Activated CD4-positive, alpha-beta T cell treated with anti-CD3 and anti-CD28 coated beads for 1 hour (primary cell): ENCODE measurements at places on chromosomes 4 and X.

- no peak for DNase-seq
Observed at GRCh38 chr4:68372588-68372987, 22.7 kb upstream of the YTHDC1 start.

- DNase-seq, result no peak
Observed at GRCh38 chr4:133355633-133356032, 206.5 kb downstream of the PCDH10 start.

DNA sequence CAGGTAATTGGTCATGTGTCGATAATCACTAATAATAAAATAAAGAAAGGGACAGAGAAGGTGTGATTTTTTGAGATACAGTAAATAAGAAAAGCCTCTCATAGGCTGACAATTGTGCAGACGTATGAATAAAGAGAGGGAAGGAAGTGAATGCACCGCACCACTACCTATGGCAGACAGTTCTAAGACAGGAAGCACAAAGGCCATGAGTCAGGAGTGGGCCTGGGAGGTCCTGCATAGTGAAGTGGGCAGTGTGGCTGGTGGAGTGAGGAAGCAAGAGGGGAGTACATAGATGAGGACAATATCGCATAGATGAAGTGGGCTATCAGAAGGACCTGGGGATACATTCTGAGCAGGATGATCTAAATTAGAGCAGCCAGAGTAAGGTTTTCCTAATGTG, 75.6 kb downstream of the BMP3 start:
- DNase-seq, result no peak

- DNase-seq, result no peak
Observed at GRCh38 chr4:21893136-21893535, 55.4 kb downstream of the KCNIP4 start.

DNA sequence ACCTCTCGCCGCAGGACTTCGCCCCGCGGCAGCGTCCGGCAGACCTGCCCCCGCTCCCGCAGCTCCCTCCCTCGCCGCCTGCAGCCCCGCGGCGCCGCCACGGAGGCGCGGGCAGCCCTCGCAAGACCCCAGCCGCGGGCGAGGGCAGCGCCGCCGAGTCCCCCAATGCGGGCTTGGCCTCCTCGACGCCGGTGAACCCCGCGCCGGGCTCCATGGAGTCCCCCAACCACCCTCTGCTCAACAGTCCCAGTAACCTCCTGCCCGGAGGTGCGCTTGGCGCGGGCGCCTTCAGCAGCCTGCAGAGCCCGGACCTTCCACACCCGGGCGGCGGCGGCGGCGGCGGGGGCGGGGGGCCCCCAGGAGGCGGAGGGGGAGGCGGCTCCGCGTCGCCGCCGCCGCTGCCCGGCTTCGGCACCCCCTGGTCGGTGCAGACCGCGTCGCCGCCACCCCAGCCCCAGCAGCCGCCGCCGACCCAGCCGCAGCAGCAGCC, 1.2 kb downstream of the CPEB2 start:
- peak; percentile 47 for DNase-seq

DNA sequence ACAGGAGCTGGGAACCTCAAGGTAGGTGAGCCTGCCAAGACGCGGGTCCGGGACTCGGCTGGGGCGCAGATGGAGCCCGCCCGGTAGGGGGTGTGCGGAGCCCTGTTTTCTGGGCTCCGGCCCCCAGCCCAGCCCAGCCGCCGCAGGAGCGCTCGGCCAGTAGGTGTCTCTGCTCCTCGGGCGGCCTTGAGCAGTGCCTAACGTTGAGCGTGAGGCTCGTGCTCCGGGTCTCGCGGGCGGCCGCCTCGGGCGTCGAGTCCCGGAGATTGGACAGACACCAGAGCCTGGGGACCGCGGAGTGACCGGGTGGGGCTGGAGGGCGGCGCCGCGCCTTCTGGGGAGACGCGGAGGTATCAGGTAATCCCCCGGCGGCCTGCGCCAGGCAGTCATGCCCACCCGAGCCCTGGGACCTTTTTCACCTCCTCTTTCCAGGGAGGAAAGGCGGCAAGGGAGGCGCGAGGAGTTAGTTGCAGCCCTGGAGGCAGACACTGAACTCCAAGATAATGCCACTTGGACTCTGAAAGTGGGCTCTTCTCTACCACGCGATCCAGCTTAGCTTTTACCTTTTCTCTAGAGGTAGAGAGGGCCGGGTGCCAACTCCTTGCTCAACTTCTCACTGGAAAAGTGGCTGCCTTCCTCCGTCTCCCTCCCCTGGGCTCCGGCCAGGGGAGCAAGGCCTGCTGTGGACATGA, 14.5 kb upstream of the FGG start:
- DNase-seq, result peak; percentile 24

DNA sequence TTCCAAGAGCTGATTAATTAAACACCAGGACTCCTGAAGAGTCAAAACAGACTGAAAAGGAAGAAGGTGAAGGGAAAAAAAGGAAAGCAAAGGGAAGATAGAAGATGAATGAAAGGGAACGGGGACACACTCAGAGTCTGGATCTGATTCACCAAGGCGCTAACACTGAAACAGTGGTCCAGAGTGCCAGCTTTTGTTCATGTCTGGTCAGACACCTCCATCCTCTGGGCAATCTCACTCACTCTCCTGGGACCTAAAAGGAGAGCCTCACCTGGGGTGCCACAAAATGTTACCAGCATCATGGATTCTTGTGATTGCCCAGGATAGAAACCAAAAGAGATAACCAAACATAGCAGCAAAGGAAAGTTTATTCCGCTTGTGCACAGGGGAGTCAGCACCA, 120.3 kb upstream of the AFF2 start:
- no peak for DNase-seq

DNA sequence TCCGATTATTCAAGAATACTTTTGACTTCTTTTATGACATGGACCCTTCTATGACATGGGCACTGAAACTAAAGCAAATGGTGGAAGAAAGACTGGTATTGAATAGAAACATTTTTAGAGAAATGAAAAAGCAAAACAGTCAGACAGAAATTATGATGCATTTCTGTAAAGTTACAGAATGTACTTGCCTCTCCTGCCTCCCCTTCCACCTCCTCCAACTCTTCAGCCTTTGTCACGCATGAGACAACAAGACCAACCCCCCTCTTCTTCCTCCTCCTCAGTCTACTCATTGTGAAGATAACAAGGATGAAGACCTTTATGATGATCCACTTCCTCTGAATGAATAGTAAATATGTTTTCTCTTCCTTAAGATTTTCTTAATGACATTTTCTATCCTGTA, 46.3 kb upstream of the HUWE1 start:
- DNase-seq, result no peak

GRCh38 chrX:119093991-119094735, 21.4 kb downstream of the CT47C1 start:
- DNase-seq, result no peak

GRCh38 chr4:67765928-67766327, 11.7 kb upstream of the GNRHR start:
- no peak for DNase-seq

- peak; percentile 76 for DNase-seq
Observed at GRCh38 chrX:12949927-12950656, 24.8 kb upstream of the TMSB4X start.

- DNase-seq, result no peak
Observed at GRCh38 chr4:117560329-117560728, 474.0 kb upstream of the NDST3 start.

- DNase-seq, result no peak
Observed at GRCh38 chr4:150867148-150867547, 147.9 kb downstream of the LRBA start.

- DNase-seq, result no peak
Observed at GRCh38 chr4:149645790-149646189, 169.9 kb downstream of the IQCM start.

DNA sequence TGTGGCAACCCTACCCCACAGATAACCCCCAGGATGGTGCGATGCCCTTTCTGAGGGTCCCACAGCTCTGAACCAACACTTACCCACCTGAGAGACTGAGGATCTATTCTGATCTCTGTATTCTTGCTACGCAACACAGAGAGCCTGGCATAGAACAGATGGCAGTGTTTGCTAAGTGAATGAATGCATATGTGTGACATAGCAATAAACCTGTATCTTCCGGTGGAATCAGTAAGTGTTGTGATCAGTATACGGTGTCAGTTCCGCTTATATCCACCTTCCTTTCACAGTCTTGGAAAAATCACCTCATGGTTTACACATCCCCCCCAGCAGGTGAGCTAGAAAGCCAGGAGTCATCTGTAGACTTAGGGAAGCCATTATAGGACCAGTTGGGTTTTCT, 5.9 kb upstream of the HSD17B10 start:
- no peak for DNase-seq

GRCh38 chr4:16867827-16868226, 30.6 kb downstream of the LDB2 start:
- DNase-seq, result no peak

GRCh38 chr4:26723216-26723615, 137.4 kb upstream of the STIM2 start:
- DNase-seq, result no peak

GRCh38 chr4:98639523-98639922, 18.9 kb downstream of the TSPAN5 start:
- DNase-seq, result no peak

- DNase-seq, result no peak
Observed at GRCh38 chr4:126687655-126688358, 945.0 kb upstream of the INTU start.

GRCh38 chr4:139208404-139208945, 31.5 kb upstream of the ELF2 start:
- no peak for DNase-seq

GRCh38 chr4:189613207-189613606, 327.5 kb upstream of the FRG1 start:
- DNase-seq, result no peak

GRCh38 chr4:150664935-150665334, 83.0 kb downstream of the MAB21L2 start:
- no peak for DNase-seq

- DNase-seq, result no peak
Observed at GRCh38 chrX:118864063-118864635, 40.5 kb downstream of the ZCCHC12 start.

- no peak for DNase-seq
Observed at GRCh38 chr4:39664828-39665731, 26.4 kb upstream of the SMIM14 start.

- DNase-seq, result no peak
Observed at GRCh38 chrX:121546317-121546716, 498.9 kb downstream of the GLUD2 start.

GRCh38 chrX:154719132-154719675, 31.7 kb downstream of the GAB3 start:
- DNase-seq, result peak; percentile 13

- no peak for DNase-seq
Observed at GRCh38 chr4:139605516-139605915, 49.5 kb upstream of the SETD7 start.

DNA sequence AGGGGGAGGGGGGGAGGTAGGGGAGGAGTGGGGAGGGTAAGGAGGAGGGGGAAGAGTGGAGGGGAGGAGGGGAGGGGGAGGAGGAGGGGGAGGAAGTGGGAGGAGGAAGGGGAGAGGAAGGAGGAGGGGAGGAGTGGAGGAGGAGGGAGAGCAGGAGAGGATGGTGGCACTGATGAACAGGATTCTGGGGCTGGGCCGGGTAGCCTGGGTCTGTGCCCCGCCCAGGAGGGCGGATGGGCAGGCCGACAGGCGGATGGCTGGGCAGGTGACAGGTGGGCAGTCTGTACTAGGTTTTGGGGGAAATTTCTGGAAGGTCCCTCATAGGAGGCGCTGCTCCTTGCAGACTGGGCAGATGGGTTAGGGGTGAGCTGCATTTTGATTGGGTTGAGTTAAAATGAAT, 66.0 kb upstream of the ADRA2C start:
- no peak for DNase-seq

GRCh38 chr4:153204247-153204671, at the start of gene TRIM2:
TSS of gene TRIM2 (plus strand) at chr4:153204443. CDS start at chr4:153204531, 88 bp downstream.
- no peak for DNase-seq

DNA sequence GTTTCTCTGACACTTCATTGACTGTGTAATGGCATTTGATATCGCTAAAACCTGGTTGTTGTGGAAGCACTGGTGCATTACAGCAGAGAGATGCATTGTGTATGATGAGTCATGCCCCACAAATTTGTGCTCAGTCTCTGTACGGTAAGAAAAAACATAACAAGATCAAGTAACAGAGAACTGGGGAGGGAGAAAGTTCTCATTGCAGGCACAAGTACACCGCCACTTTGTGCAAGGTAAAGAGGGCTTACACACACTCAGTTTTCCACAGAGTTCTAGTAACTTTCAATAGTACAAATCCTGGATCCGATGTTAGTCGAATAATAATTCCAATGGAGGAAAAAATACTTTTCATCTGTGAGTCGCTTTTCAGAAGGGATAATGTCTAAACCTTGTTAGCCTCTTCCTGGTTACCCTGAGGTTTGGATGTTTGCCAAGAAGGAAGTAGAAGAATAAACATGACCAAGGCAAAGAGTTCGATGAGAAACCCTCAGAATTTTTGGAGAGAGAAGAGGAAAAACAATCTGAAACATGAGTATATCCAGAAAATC, 512.5 kb upstream of the SLIT2 start:
- no peak for DNase-seq

DNA sequence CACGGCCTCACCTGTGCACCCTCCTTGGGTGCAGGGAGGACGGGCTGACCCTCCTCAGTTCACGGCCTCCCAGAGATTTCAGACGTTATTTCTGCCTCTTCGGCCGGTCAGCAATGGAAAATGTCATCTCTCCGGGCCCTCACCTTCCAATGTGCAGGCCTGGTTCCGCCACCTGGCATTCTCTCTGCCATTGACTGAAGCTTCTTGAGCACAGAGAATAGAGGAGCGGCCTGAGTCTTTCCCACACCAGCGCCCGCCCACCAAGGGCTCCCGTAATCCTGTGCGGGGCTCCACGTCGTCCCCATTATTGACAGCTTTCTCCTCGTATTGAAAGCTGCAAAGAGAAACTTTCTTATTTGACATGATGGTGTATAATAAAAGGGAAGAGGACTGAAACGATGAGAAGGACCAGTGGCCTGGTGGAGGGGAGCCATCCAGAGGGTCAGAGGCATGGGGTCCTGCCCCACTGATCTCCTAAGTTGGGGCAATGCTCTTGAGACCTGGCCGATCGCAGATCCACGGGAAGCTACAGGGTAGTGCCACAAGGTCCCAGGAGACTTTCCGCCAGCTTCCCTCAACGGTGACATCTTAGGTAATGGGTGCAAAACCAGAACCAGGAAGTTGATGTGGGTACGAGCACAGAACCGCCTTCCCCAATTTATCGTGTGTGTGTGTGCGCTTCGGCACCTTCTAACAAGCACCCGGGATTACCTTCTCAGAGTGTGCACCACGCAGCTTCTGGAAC, 20.6 kb downstream of the HTRA3 start:
- no peak for DNase-seq

DNA sequence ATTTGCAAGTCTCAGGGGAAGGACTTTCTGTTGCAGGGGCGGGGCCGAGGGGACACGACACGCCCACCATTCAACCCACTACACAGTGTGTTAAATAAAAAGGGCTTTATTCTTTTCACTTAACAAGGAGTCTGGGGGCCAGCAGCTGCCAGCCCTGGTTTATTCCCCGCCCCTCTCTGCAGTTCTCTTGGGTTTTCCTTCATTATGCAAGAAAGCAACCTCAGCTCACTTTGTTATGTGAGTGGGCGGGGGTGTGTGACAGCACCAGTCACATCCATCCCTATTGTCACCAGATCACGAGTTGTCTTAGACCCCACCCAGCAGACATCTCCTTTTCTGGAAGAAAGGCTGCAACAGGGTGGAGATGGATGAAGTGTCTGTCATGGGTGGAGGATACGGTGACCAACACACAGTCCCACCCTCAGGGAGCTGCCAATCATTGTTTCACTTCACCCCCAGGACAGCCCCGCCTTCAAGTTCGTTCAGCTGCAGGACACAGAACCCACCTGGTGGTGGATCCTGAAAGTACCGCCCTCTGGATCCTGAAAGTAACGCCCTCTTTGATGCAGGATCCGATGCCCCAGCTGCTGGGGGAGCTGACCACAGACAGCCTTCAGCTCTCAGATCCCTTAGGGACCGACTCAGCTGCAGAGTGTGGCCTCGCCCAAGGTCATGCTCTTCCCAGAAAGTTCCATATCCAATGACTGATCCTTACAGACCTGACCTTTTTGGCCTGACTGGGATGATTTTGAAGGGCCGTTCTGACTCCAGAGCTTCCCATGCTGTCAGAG, 79.6 kb downstream of the SMIM20 start:
- DNase-seq, result no peak
